ENCODE measurements at places on chromosomes 7 and 10.

DNA sequence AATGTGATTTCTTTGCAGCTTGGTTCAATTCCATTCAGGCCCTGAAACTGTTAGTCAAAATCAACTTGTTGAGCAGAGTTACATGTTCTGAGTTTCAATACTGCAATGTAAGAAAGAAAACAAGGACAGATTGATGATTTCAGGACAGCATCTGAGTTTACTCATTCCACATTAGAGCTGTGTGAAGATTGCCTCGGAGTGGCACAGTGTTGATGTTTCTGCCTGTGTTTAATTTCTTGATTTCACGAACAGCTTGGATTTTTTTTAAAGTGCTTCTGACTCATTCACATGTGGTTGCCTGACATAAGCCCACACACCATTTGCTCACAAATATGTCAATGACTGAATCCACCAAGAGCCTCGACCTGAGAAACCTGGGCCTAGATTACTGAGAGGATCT lies 101.2 kb upstream of the PARD3 start:
- DNase-seq, result no peak

DNA sequence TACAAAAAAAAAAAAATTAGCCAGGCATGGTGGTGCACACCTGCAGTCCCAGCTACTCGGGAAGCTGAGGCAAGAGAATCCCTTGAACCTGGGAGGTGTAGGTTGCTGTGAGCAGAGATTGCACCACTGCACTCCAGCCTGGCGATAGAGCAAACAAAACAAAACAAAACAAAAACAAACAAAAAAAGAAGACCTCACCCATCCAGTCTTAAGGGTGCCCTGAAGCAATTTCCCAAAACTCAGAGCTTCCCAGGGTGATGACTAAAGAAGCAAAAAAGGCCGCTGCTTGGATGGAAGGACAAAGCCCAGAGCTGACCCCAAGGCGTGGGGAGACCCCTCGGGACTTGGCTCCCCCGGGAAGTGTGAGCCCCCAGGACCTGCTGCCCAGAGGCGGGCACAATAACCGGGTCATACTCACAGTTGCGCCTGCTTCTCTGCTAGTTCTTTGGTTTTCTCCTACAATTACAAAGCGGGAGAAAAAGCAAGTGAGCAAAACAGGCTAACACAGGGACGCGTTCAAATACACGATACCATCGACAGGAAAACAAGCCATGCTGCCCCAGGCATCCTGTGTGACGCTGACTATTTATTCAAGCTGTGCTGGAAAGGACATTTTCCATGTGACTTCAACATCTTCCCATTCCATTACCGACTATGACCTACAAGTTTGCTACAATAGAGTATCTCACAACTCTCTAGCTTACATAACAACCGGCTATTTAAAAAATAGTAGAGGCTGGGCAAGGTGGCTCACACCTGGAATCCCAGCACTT lies 29.9 kb downstream of the PAPOLB start:
- no peak for DNase-seq

DNA sequence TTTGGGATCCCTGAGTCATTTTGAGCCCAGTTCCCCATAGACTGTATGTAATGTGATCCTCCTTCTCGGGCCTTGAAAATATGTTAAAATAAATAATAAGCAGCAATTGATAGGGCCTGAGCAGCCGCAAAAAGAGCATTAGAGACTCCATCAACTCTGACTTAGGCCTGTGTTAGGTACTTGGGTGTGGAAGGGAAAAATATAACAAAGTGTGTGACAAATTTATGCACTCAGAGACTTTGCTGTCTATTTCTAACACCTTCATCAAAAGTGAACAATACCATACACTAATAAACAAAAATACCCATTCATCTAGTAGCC lies 31.4 kb upstream of the HABP2 start:
- no peak for DNase-seq

DNA sequence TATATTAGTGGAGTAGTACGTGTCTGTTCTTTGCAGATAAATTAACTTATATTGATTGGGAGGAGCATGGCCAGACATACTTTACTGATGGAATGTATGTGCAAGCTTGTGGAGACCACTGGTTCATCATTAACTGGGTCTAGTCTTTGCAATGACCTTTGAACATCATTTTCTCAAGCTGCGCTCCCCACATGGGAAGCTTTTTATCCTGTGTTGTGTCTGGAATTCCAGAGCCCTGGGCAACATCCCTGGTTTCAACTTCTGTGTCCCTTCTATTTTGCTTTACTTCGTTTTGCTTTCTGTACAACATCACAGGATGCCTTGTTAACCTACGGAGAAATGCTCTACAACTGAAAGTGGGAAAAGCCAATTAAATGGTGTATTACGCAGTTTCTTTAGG lies 38.3 kb downstream of the MACROH2A2 start:
- no peak for DNase-seq

DNA sequence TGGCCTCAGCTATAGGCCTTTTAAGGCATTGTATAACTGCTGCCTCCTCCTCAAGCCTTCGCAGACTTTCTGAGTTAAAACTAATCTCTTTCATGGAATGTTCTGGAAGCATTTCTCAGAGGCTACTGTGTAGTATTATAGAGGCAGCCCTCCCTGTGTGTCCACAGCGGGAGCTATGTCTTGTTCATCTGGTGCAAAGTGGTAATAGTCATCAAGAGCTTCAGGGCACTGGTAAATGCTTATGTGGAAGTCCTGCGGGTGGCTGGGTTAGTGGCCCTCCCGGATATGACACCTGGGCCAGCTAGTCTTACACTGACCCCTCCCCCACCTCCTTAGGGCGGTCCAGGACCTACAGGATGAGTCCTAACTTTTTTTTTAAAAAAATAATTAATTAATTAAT lies 2.2 kb upstream of the ABHD11 start:
- DNase-seq, result no peak

DNA sequence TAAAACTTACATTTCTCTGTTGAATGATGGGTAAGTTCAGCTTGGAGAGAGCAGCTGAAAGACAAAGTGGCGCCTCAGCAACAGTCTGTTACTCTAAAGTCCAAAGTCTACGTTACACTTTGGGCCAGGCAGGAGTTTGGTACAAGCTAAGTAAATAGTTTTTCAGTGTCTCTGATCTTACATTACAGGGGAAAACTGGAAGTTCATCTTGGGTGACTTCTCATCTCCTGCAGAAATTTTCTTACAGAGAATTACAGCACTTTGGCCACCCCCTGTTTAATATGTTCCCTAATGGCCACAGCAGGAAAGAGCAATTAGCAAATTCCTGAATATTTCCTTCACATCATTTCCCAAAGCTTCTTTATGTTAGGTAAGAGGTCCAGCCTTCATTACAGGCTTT lies 67.1 kb downstream of the ABCC2 start:
- no peak for DNase-seq

DNA sequence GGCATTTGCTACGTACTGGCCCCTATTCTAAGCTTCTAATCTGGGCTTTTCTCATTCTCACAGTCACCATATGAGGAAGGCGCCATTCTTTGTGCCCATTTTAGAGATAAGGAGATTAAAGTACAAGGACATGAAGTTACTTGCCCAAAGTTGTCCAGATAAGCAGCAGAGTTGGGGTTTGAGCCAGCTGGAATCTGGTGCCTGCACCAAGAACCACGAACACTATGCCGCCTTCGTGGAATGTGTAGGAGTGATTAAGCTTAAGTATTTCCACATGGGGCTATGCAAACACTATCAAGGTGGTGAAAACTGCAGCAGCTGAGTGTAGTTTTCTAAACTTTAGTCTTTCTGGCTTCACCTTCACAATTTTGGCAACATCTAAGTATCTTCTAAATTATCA lies 342.7 kb upstream of the ETV1 start:
- no peak for DNase-seq

GRCh38 chr7:2072042-2072441 lies 160.7 kb downstream of the MAD1L1 start:
- no peak for DNase-seq

GRCh38 chr10:3018247-3018646 lies 49.1 kb upstream of the PFKP start:
- DNase-seq, result no peak

- DNase-seq, result no peak
Measured at GRCh38 chr7:13421776-13422175, 567.7 kb downstream of the ETV1 start.

DNA sequence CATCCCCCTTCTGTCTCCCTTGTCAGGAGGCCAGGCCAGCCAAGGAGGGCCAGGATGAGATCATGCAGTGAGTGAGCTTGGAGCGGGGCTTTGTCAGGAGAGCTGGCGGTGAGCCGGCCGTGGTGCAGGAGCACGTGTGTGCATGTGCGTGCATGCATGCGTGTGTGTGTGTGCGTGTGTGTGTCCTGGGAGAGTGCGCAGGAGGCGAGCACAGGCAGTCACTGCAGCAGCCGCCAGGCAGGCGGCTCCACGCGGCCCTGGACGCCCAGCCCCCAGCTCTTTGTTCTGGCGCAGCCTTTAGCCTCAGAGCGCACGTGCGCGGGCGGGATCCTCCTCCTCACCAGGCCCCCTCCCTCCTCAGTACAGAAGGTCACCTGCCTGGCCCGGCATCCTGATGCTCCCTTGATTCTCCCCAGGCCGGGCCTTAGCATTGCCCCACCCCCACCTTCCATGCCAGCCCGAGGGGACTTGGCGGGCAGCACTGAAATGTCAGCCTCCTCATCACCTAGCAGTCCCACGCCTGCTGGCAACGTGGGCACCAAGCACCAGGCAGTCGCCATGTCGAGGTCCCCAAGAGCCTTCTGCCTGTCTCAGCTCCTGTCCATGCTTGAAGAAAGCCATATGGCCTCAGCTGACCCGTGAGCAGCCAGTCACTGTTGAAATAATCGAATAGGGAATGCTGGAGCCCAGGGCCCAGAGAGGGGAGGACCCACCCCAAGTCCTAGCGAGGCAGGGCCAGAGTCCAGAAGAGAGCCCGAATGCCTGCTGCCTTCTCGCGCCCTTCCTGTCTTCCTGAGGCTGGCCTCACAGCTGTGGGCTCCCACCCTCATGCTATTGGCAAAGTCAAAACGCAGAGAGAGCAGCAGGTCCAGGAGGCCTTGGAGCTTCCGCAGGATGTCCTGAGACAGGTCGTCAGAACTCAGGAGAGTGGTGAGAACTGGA lies 125.9 kb upstream of the PPIF start:
- no peak for DNase-seq

- no peak for DNase-seq
Measured at GRCh38 chr7:37984750-37985390, 64.4 kb downstream of the EPDR1 start.

DNA sequence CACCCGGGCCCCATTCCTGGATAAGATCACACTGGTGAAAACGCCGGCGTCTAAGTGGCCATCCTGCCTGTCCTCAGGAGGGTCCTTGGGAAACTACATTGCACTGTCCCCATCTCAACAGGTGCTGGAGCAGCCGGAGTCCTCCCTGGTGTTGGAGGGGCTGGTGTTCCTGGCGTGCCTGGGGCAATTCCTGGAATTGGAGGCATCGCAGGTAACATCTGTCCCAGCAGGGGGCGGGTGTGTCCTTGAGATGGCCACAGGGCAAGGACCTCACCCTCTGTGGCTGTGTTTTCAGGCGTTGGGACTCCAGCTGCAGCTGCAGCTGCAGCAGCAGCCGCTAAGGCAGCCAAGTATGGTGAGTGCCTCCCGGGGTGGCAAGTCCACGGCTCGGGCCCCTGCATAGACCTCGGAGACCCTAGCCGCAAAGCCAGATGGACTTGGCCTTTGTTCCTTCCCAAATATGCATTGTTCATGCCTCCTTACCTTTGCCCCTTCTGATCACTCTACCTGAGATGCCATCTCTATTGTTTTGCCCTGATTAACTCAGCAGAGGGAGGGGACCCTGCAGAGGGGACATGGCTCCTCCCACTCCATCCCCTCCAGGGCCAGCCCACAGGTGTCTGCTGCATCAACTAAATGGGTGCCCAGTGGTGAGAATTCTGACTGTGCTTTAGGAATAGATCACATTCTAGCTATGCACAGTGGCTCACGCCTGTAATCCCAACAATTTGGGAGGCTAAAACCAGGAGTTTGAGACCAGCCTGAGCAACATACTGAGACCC lies 23.8 kb downstream of the ELN start:
- no peak for DNase-seq

GRCh38 chr7:90681336-90682022 lies 85.4 kb downstream of the CDK14 start:
- no peak for DNase-seq

DNA sequence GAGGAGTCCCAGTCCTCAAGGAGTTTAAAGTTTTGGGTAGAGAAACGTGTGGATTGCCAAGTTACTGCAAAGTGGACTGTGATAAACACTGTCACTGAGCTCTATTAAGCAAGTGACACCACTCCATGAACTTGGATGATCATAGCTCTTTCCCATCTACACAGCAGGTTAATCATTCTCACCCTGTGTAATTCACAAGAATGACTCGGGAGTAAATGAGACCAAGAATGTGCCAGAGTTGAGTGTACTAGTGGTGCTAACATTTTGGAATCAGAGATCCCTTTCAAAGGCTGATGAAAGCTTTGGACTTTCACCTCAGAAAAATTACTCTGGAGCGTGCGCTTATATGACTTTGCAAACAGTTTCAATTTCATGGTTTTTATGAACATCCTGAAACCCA lies 80.8 kb downstream of the RBM20 start:
- no peak for DNase-seq

- no peak for DNase-seq
Measured at GRCh38 chr7:48321319-48322010, 150.2 kb downstream of the ABCA13 start.

All from stimulated activated CD4-positive, alpha-beta T cell treated with anti-CD3 and anti-CD28 coated beads, TNF-alpha, amount 100 ng/mL, for 1 hour (primary cell).